ENCODE measurements at places on chromosomes 1 and 21.

DNA sequence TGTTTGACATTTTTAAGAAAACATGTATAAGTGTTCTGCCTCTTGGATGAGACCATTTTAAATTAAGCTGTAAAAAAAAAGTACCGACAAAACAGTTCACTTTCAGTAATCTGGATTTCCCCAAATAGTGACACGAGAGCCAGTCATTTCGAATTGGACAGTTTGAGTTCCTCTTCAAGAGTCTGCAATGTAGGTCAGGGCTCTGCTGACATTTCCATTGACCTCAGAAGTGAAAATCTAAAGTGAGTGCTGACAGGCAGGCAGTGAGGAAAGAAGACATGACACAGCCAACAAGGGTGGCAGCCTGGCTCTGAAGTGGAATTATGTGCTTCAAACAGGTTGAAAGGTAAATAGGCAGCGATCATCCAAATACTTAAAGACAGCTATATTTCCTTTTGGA is at the start of gene IL23R:
TSS of gene IL23R (plus strand) at position 259 of the 400 bp plus-strand sequence. CDS start 1,667 bp downstream, outside the sequence.
- DNase-seq: no peak

- no peak for DNase-seq
Observed at GRCh38 chr1:10046356-10047085, 13.8 kb downstream of the UBE4B start.

DNA sequence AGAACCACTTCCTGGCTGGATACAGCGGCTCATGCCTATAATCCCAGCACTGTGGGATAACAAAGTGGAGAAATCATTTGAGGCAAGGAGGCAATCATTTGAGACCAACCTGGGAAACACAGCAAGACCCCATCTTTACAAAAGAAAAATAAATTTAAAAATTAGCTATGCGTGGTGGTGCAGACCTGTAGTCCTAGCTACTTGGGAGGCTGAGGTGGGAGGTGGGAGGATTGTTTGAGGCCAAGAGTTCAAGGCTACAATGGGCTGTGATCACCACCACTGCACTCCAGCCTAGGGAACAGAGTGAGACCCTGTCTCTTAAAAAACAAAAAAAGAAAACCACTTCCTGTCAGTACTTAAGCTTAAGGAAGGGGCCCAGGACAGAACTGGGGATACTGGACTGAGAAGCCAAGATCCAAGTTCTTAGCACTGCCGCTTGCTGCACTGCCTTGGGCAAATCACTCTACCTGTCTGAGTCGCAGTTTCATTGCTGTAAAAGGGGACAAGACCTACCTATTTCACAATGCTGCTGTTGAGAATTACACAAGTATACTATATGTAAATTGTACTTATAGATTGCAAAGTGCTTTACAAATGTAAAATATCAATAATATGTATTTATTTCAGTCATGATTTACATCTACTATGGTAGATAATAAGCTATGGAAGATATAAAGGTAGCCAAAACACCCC is 154.9 kb downstream of the RERE start:
- no peak for DNase-seq

DNA sequence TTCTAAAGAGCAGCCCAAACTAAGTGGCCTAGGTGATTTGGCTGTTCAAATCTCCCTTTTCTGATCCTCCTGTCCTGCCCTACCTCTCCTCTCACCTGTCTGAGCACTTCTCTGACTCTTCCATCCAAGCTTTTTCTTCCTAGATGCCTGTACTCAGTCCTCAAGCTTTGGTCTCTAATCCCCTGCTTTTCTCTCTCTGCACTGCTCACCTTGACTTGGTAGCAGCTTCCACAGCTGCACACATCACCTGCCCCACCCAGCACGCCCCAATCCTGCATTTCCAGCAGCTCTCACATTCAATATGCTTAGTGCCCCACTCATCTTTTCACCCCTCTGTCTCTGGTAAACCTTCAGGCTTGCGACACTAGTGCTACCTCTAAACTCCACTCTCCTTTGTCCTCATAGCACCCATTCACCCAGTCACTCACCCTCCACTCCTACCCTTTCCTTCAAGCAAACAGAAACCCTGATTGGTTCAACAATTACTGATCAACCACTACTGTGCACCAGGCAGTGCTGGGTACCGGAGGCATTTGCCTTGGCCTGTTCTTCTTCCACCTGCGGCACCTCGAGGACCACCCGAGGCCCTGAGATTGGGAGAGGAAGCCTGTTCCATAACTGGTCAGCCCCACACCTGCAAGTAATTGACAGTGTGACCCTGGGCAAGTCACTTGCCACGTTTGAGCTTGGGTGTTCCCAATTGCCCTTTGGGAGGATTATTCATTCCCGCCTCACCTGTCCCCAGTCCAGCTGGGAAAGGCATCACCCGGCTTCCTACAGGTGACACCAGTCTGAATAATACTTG is 136.1 kb upstream of the EDN2 start:
- DNase-seq: no peak

DNA sequence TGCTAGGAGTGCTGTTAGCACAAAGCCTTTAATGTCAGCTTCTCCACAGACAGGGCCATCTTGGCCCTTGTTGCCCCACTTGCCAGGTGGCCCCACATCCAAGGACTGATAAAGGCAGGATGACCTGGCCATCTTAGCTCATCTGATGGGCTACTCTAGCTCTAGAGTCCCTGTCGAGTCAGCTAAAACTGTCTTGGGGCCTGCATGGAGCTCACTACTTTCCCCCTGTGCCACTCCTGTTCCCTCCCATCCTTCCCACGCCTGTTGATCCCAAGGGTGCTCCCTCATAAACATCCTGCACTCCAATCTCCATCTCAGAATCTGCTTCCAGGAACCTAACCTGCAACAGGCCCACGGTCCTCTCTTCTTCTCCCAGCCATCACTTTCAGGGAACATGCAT is 652 bp upstream of the GPX7 start:
- DNase-seq: no peak

GRCh38 chr1:178151831-178152230 is 57.9 kb downstream of the RASAL2 start:
- DNase-seq: no peak

DNA sequence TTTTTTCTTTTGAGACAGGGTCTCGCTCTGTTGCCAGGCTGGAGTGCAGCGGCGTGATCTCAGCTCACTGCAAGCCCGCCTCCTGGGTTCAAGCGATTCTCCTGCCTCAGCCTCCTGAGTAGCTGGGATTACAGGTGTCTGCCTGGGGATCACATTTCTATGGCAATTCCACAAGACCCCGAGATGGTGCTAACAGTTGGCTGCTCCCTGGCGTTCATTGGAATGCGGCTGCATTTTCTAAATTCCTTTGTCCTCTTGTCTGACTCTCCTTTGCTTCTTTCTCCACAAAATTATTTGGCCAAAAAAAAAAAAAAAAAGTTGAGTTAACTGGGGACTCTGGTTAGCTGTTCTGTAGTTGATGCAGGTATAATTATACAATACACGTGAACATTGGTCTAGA is 176.4 kb downstream of the ETS2 start:
- no peak for DNase-seq

DNA sequence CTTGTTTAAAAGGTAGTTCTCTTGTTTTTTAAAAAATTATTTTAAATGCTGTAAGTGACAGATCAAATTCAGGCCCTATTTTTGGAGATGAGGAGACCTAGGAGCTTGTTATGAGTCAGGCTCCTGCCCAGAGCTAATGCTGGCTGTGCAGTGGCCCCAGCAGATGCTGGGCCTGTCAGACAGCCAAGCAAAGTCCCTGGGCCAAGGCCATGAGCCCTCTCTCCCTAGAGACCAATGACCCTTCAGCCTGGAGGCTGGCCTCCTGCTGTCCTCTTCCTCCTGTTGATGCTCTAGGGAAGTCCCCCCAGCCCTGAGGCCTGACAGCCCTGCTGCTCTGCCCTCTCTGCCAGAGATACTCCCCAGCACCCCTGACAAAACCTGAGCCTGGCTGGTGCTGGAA is 128.1 kb upstream of the CTTNBP2NL start:
- no peak for DNase-seq

GRCh38 chr1:66323958-66324625 is 209.9 kb upstream of the SGIP1 start:
- DNase-seq: no peak

DNA sequence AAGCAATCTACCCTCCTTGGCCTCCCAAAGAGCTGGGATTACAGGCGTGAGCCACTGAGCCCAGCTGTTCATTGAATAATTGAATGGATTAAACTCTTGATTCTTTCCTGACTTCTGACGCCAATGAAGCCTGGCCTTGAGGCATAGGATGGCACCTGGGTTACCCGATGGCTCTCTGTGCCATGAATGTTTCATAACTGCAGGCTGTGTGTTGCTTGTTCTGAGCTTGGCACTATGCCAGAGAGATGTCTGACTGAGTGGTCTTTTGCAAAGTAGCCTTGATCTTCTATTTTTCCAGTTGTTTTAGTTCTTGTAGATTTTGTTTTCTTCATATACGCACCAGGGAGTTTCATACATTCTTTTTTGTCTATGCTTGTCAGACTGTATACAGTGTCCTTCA is 38.5 kb upstream of the AK4 start:
- DNase-seq: no peak

DNA sequence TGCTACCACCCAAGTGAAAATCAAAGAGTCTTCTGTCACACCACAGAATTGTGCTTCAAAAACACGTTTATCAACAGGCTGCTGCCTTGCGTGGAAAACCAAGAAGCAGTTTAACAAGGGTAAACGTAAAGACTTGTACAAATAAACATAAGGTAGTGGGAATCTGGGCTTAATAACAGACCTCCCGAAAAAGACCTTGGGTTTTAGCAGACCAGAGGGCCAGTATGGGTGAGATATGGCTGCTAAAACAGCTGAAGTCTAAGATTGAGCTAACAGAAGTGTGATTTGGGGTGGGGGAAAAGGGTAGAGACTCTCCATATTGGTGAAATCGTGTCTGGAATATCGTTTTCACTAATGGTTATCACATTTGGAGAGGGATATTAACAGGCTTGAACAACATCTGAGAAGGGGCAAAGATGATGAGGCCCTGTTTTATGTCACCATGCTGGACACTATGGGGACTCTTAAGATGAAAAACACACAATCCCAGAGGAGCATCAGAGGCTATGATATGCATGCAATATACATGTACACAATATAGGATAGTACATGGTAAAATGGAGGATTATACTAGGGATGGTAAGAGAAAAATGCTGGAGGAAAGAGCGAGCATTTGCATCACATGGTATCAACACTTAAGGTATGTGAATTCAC is 1.4 kb downstream of the MOV10 start:
- no peak for DNase-seq

GRCh38 chr1:175341631-175342429 is 149.3 kb upstream of the KIAA0040 start:
- DNase-seq: no peak

DNA sequence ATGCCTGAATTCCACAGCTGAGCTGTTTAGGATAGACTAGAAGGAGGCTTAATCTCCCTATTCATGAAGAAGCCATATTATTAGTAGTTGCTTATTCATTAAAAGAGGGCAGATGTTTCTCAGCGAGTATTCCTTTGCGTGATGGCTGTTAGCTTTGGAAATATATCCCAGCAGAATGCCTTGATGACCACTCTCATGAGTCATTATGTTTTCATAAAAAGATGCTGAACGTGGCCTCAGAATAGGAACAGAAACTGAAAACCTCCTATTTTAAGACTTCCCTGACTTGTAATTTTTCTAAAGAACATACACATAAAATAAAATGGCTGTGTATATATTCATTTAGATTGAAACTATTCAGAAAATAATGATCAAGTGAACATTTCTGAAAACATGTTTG is 9.6 kb upstream of the PLA2G4A start:
- DNase-seq: no peak

DNA sequence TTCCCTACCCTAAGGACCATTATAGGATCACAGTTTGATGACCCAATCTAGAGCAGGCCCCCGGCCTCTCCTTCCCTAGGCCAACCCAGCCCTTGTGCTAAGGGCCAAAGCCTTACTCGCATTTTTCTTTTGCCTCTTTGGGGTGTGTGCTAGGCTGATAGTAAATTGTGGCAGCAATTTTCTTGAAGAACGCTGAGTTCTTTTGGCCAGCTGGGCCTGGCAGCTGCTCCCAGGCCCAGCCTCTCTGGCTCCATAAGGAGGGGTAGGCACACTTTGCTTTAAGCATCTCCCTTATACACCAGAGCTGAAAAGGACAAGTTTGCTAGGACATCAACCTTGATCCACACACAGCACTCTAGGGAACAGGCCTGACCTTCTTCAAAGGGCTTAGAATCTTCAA is 4.2 kb downstream of the OLFML2B start:
- no peak for DNase-seq

- DNase-seq: no peak
Observed at GRCh38 chr1:158952416-158952815, 21.1 kb downstream of the PYHIN1 start.

GRCh38 chr1:96596226-96596922 is 125.2 kb upstream of the PTBP2 start:
- no peak for DNase-seq

GRCh38 chr1:24764848-24765247 is 19.6 kb downstream of the CLIC4 start:
- no peak for DNase-seq

- DNase-seq: no peak
Observed at GRCh38 chr21:31220575-31220974, 123.5 kb downstream of the TIAM1 start.

DNA sequence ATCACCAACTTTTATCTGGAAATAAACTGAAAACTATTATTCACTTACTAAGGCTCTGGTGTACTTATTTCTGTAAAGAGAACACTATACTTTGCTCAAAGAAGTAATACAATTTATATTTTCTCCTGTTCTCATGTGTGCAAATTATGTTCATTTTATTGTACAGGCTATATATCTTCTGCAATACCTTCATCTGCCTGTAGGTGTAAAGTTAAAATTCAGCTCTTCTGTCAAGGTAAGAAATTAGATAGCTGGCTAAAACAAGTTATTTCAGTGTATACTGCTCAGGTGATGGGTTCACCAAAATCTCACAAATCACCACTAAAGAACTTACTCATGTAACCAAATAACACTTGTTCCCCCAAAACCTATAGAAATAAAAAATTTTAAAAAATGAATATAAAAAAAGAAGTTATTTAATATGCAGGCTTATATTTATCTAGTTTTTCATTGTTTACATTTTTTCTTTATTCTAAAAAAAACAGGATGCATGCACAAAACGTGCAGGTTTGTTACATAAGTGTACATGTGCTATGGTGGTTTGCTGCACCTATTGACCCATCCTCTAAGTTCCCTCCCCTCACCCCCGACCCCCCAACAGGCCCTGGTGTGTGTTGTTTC is 81.5 kb downstream of the PTGER3 start:
- DNase-seq: no peak

- no peak for DNase-seq
Observed at GRCh38 chr21:33980276-33980916, 64.8 kb upstream of the ATP5PO start.

- DNase-seq: no peak
Observed at GRCh38 chr21:33642896-33643657, 776 bp downstream of the ITSN1 start.

- DNase-seq: no peak
Observed at GRCh38 chr1:185105121-185105520, 51.6 kb downstream of the TRMT1L start.
